ENCODE measurements at places on chromosomes 2 and 18.

GRCh38 chr2:182584462-182584861 lies 131.6 kb upstream of the DNAJC10 start:
- DNase-seq, result no peak

DNA sequence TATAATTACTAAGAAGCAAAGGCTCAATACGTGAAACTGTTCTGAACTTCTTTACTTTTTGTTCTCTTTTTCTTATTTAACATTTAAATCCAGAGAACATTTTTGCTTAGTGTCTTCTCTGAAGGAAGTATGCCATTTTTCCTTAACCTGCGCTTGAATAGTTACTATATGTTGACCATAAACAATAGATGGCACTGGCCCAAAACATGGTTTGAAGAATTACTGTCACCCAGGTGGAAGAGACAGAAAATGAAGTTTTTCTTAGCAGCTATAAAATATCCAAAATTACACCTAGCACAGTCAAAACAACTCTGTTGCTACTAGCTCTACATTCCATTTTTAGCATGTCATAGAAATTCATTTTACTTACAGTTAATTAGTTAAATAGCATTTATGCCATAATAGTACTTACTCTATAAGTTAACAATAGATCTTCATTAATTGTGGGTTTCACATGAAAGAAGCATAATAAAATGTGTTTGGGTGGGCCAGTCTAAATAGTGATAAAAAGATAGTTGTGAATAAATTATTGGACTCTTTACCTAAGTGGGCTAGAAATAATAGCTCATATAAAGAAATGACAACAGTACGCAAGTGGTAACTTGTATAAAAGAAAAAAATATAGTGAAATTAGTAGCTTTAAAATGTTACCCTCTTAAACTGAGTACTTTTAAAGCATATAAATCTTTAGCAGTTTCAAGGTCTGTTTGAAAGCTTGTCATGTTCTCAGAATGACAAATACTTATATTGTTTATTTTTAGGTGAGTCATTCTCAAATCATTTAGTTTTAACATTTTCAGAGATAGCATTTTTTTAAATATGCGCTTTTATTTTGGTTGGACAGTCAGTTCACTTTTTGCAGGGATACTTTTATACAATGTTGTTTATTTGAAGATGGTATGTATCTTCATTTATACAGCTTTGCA lies 3.7 kb downstream of the ETAA1 start:
- no peak for DNase-seq

GRCh38 chr18:61360404-61361383 lies 27.5 kb downstream of the CDH20 start:
- DNase-seq, result no peak

- no peak for DNase-seq
These were observed 93.1 kb downstream of the RHOB start for GRCh38 chr2:20539776-20540586.

DNA sequence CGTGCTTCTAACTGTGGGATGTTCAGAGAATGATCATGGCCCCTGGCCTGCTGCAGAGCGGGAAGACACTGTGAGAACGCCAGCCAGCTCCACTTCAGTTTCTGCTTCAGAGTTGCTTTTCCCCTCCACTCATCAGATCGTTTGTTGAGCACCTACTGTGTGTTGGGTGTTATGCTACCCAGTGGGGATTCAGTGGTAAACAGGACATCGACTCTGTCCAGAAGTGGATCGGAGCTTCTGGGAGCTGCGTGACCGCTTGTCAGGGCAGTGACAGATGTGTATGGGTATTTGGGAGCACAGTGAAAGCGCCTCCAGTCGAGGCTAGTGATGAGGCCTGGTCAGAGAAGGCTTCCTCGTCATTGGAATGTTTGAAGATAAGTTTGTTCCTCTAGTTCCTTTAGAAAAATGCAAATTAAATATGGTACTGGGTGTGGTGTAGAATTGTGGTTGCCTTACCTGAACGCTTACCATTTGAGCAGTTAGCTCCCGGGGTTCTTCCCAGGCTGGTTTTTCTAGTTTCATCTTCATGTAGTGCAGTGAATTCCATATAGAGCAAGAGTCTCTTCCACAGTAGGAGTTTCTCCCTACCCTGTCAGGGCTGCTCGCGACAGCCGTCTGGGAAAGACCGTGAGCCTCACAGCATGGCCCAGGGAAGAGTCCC lies 2.8 kb downstream of the RAB12 start:
- no peak for DNase-seq

DNA sequence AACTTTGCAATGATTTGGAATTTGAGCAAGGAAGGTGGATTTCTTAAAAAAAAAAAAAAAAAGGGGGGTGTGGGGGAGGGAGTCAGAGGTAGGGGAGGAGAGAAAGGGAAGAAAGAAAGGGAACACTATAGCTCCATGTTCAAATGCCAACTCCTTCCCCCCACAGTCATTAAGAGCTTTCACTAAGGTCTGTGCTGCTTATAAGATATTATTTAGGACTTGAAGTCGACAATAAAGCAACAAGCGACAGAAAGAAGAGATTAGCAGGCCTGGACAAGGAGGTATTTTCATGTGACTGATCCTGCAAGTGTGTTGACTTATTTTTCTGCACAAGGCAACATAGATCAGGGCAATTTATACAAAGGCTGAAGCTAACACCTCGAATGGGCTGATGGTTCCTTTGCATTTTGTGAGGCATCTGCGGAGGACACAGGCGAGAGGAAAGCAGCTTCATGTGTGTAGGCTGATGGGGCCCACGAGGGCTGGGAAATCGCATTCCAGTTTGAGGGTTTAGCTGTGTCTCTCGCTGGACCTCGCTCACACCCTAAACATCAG lies 382.0 kb downstream of the SOX11 start:
- no peak for DNase-seq

Data from CD4-positive, alpha-beta T cell treated with Interferon gamma for 1 hour (primary cell).